ENCODE measurements at places on chromosomes 2 and 18.

- no peak for DNase-seq
Observed at GRCh38 chr2:55314985-55315384, 46.0 kb upstream of the MTIF2 start.

DNA sequence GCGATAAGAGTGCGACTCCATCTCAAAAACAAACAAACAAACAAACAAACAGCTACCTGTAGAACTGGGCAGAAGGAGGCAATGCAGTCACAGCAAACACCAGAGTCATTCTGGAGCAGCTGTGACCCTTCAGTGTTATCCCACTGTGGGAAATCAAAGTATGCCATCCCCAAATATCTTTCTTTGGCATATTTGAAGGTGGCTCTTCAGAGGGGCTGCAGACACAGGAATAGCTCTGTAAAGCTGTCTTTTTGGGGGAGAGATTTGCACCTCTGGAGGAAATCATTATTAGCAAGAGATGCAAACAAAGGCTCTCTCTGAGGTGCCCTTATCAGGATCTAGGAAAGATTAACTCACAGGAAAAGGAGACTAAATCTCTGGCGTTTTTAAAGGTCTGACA, 98.5 kb upstream of the XPO1 start:
- DNase-seq = no peak

DNA sequence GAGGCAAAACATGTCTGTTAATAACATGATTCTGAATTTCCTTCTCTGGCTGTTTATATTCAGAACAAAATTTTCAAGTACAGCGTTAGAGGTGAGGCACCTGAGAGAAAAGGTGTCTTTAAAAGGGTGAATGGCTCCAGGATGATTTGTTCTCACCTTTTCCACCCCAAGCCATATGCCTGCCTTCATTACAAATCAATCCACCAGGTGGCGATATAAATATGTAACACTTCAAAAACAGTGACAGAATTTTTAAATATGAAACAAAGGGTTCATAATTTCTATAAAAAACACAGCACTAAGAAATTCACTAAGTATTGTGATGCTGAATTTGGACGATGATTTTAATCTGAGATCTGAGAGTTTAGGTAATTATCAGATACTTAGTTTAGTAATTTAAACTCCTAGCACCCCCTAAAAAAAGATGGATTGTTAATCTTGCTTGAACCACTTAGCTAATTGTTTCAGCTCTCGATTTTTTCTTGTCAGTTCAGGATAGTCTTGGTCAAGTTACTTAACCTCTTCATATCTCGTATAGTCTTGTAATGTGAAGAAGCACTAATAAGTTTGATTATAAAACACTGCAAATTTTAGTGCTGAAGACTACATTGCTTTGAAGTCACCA, 528.8 kb downstream of the CPS1 start:
- no peak for DNase-seq

DNA sequence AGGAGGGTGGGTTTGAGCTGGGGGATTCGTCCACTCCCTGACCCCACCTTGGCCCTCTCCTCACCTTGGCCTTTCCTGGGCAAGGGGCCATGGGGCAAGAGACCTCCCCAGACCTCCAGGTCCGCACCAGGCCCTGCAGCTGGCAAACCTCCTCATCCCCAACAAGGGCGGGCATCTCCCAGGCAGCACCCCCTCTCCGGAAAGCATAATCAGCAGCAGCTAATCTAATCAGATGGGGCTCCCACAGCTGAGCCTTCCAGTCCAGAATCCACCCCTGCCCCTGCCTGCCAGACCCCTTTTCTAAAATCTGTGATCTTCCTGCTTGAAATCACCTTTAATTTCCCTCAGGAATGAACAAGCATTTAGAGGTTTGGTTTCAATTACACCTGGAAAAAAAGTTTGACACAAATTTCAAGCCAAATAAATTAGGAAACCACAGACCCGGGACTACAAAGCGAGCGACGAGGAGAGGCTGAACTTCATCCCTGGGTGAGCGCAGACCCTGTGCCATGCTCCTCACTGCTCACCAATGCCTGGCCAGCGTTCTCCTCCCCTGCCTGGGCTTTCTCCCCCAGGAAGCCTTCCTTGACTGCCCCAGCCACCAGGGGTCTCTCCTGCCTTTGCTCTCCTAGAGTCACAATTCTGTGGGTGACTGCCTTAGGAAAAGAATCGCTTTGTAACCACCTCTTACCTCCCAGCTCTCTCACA, 143.0 kb upstream of the MYCN start:
- DNase-seq = no peak

GRCh38 chr2:12347066-12347493, 369.7 kb upstream of the TRIB2 start:
- no peak for DNase-seq

DNA sequence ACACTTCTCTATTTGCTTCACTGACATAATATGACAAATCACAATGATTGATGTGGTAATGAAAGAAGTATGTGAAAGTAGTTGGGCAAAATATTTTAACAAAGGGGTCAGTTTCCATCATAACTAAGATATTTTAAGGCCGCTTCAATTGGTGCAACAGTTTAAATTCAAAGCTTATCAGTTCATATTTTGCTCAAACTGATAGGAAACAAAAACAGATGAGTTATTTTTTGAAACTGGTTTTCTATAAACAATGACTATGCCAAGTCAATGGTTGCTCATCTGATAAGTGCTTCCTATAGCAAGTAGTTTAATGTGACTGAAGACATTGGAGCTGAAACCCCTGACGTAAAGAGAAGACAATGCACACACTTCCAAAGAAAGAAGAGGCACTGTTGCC, 1290.7 kb downstream of the SUCLG1 start:
- DNase-seq = no peak

DNA sequence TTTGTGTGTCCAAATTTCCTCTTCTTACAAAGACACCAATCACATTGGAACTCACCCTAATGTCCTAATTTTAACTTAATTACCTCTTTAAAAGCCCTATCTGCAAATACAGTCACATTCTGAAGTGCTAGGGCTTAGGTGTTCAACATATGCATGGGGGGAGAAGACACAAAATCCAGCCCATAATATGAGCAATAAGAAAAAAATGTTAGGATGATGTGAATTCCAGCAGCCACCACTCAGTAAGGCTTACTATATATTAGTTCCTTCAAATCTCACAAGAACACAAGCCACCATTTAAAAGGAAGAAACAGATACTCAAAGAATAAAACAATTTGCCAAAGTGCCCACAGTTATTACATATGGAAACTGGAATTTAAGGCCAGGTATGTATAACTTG, 285.7 kb downstream of the EPHA4 start:
- no peak for DNase-seq
